AG04450 (cell line): ENCODE measurements at places on chromosomes 16 and 17. TPM values are rescaled to one million over a fixed set of nuclear protein-coding genes. Genes with fewer than 3 reads are reported as not detected.

DNA sequence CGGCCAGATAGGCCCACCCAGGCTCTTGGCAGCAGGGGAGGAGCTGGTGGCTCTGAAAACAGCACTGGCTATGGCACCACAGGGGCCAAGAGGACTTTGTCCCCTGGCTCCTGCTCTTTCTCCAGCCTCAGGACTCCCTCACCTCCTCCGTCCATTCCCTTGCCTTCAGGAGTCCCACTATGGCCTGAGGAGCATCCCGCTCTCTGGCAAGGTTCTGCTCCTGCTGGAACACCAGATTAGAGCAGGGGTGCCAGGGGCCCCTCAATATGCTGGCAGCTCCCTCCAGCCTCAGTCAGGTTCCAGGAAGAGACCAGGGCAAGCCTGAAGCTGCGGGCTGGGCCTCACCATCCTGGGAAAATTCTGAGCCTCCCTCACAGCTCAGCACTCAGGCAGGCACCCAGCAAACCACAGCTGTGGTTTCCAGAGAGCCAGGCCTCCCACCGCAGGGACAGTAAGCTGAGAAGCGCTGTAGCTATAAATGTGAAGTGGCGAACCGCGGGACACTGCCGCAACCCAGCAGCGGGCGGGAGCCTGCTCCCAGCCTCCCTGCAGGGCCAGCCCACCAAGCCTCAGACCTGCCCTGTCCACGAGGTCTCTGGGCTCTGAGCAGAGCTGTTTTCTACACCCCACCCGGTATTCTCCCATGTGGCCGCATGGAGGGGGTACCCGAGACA lies 25.7 kb downstream of the C17orf100 start:
- no peak for DNase-seq

- DNase-seq = no peak
These were observed 80.6 kb downstream of the MGAT5B start for GRCh38 chr17:76948726-76949342.

DNA sequence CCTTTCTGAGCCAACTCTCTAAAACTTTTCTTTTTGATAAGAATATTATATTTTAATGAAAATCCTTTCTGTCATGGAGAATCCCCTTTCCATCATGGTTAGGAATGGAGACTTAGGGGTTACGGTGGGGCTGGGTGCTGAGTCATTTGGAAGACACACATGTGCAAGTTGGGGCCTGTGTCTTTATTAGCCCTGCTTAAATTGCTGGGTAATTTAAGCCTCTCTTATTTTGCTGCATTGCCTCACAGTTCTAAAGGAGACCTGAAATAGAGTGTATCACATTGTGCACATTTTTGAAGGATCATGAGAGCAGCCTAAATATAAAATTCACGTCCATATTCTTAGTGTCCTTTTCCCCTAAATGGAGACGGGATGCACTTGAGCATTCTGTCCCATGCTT lies 61.8 kb upstream of the RBFOX1 start:
- no peak for DNase-seq

CAMKK1 gene
- 2.8 and 3.3 TPM in 2 replicates for polyA plus RNA-seq

PSMD3 gene
- polyA plus RNA-seq = 62.6 and 81.6 TPM in 2 replicates

DNA sequence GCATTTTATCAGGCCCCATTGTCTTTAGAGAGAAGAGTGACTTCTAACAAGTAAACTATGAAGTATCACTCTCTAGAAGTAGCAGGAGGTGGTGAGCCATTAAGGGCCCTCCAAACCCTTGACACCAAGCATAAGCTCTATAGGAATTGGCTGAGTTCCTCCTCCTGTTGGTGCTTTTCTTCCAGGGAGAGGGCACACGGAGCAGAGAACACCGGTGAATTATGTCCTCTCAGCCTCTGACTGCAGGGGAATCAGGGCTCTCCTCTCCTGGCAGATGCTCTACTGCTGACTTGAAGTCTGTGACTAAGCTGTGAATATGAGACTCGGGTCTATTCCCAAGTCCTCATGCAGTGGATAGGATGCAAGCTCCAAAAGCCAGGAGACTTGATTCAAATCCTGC lies 32.3 kb downstream of the CHD9 start:
- DNase-seq = no peak

DNA sequence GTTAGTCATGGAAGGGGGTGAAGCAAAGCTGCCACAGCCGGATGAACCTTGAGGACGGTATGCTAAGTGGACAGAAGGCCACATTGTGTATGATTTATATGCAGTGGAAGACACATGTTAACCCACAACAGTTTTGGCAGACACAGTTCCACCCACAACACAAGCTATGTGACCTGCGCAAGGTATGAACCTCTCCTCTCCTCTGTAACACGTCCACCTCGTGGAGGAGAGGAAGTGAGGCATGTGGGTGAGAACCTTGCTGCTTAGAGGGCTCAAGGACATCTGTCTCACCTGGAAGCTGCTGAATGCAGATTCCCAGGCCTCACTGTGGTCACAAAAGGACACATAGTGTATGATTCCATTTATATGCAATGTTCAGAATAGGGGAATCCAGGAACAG lies 136.1 kb upstream of the PLCG2 start:
- DNase-seq = no peak

GRCh38 chr16:16989368-16989767 lies 481.4 kb downstream of the XYLT1 start:
- no peak for DNase-seq

DNA sequence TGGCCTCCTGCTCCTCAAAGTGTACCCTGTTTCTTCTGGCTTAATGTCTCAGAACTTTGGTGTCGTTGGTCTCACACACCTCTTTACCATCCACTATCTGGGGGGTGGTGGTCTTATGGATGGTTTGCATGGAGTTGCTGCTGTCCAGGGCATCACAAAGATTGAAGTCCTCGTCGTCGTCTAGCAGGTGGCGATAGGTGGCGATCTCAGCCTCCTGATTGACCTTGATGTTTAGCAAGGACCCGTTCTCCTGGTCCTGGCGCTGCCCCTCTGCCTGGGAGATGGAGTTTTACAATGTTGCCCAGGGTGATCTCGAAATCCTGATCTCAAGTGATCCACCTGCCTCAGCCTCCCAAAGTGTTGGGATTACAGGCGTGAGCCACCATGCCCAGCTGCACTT lies 31.1 kb upstream of the HELZ start:
- DNase-seq = no peak

DNA sequence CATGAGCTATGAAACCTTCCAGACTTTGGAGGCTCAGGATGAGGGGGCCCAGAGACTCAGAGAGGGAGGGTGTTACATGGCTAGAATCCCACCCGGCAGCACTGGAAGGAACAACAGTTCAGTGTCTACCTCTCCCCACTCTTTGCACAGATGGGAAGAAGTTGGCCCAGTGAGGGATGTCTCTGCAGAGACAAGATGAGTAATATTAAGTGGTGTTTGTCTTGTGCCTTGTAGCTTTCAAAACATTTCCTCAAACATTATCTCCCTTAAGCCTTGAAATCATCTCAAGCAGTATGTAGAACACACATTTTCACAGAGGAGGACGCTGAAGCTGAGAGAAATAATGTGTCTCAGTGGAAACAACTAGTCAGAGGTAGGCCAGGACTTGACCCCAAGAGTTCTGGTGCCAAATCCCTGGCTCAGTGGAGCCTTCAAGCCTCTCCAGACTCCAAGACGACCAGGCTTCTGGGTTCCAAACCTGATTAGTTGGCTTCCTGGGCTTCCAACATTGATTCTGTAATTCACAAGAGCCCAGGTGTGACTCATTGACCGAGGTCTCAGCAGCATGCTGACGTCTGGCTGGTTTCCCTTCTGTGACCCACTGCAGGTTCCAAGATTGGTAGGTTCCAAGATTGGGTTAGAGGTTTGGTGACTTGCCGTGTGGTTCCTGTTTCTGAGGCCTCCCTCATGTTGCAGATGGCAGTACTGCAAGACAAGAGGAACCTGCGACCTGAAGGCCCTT lies 7.4 kb downstream of the RNF112 start:
- DNase-seq = no peak

DNA sequence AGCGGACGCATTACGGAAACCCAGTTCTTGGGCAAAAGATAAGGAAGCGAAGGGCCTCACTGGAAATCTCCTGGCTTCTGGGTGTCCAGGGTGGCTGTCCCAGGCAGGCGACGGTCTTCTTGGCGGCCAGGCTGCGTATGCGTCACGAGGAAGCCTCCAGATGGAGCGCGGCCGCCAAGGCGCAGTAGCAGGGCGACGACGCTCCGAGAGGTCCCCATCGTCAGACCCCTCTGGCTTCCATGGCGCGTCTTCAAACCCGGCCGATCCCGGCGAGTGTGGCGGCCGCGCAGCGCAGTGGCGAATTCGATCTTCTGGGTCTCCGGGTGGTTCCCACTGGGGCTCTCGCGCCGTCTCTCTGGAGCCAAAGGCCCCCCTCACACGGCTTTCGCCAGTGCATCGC lies 13.8 kb upstream of the ANKRD40CL start:
- DNase-seq = no peak
